SIG-M5 (cell line): ENCODE measurements at places on chromosomes 11 and 22.

DNA sequence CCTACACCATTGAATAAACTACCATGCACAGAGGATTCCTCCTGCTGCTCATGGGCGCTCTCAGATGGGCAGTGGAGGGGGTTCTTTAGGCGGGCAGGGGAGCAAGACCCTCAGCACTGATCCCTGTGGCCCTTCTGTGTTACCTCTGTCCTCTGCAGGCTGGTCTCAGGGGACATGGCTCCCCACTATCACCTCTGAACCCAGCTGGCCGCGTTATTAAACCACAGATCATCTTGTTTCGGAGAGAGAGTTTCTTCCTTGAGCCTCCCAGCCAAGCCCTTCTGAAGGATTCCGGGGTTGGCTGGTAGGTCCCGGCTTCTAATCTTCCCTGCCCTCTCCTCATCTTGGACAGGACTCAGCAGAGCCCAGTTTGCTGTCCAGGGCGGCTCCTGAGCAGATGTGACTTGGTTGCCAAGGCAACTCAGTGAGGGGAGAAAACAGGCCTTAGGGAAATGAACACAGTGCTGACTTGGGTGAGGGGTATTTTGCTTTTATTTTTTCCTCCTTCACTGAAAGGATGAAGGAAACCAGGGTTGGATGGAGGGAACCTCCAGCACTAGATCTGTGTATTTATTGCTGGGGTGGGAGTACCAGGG is 13.3 kb downstream of the APOL3 start:
- no peak for DNase-seq

- no peak for DNase-seq
These were observed 3.6 kb downstream of the TRABD start for GRCh38 chr22:50189184-50189848.

DNA sequence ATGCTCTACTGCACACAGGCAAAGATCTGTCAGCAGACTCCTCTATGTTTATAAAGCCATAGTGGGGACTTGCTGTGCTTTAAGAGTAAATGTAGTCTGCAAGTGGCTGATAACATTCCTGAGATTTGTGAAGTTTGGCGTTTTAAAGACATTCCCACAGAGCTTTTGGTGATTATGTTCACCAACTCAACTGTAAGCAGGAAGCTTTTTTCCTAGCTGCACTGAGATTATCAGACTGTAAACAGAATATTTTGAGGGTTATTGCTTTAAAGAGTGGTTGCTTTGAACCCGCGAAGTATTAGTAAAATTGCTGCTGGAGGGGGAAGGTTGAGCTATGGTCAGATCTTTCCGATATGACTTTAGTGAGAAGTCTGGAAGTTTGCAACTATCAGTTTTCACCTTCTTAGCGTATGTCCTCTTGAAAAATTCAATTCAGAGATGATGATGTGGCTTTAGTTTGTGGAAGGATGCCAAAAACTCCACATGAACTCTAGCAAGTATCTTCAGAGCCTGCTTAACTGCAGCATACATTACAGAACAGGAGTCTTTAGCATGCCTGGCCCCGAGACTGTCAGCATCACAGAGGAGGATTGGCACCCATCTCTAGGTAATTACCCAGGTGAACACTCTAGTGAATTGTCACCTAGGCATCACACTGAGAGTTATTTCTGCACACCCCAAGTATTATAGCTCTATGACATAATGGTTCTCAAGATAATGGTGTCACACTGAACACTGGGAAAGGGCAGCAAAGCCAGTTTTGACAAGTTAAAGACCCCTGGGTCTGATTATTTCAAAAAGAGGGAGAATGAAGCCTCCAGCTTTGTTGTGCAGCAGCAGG is 89.9 kb downstream of the MTNR1B start:
- DNase-seq, result no peak

- DNase-seq, result no peak
These were observed 71.0 kb downstream of the MYEOV start for GRCh38 chr11:69364921-69365320.

DNA sequence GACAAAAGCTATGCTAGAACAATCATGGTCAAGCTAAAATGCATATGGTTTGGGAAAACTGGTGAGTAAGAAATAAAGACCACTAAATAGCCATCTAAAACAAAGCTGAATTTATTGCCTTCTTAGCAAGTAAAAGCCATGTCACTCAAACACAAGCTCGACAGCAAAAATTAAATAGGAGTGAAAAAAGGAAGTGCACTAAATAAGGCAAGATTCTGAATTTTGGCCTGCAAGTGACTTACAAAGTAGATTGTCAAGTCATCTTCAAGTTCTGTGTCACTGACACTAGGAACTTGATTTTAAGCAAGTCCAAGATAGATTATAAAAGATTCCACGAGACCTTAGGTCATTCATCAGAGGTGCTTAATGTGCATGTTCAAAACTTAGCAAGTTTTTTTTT is 27.4 kb downstream of the TUG1 start:
- DNase-seq, result no peak

GRCh38 chr22:30040499-30041260 is 39.6 kb upstream of the HORMAD2 start:
- no peak for DNase-seq

- no peak for DNase-seq
These were observed 385.7 kb downstream of the SOX6 start for GRCh38 chr11:15970506-15971214.

DNA sequence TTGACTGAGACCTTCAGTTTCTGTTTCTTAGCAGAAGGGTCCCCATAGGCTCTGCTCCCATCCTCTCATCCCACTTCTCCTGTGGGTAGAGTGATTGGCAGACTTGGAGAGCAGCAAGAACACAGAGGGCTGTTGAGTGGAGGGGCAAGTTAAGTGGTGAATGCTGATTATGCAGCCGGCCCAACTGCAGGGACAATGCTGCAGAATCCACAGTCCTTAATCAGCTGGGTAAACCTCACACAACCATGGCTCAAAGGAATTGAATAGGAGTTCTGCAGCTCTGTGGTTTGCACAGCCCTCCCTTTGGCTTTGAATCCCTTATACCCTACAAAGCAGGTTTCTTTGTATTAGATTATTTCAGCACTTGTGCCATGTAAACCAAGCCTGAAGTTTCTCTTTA is 161.1 kb downstream of the NAV2 start:
- no peak for DNase-seq

- no peak for DNase-seq
These were observed 18.2 kb downstream of the C11orf91 start for GRCh38 chr11:33682446-33682845.

GRCh38 chr22:30806391-30806861 is 111.8 kb downstream of the OSBP2 start:
- DNase-seq, result no peak

- DNase-seq, result no peak
These were observed 169.6 kb downstream of the MAML2 start for GRCh38 chr11:96173422-96173821.

DNA sequence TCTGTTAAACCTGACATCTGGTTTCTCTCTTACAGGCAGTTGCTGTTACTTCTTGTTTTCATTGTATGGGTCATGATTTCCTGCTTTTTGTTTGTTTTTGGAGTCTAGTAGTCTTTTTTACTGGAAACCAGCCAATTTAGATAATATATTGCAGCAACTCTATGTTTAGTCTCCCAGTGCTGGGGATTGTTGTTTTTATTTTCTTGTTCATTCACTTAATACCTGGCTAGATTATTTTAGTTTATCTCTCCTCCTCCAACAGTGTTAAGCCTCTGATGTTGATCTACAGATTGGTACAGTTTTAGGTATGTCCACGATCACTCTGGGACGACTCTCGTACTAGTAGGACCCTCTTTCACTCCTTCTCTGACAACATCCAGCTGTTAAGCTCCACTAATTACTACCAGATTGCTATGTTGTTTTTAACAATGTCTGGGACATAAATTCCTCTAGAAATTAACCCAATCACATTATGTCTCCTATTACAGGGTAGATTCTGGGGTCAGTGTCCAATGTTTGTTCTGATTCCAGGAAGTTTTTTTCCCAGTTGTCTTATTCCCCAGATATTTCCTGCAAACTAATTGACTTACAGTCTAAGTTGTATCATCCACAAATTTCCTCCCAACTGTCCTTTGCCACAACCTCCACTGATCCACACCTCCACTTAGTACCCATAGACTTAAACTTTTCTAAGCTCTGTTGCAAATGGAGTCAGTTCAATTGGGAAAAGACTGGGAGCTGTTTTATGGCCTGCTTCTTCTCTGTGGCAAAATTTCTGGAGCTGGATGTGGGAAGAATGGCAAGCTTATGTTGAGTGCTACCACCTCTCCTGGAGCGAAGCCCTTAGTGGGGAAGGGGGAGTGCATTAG is 1280.6 kb upstream of the CNTN5 start:
- DNase-seq, result no peak

DNA sequence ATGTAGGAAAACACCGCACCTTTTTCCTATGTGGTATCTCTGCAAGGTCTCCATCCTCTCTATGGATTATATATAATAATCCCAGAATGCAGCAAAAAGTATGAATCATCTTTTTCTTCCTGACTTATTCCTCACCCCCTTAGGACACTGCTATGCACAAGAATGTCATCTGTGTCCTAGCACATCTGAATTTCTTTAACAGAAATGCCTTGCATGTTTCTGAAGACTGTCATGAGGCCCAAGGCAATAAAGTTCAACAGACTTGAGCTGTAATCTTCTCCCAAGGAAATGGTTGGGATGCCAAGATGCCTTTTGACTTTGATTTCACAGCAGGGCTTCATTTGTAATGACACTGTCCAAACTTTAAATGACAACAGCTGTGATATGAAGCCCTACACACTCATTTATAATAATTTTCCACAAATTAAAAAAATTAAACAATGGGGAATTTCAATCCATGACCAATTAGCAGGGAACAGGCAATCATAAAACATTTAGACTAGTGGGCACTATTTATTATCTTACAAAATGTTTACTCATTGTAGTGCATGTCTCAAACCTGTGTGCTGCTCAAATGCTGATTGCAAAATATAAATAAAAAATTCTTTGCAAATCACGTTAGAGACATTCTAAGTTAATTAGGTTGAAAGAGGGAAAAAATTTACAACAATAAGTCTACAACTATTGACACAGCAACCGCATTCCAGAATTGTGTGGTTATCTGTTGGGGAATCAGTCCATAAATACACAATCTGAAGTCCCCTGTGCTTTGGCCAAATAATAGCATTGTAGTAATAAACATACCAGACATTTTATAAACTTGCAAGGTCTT is 242.3 kb downstream of the SWAP70 start:
- DNase-seq, result no peak

DNA sequence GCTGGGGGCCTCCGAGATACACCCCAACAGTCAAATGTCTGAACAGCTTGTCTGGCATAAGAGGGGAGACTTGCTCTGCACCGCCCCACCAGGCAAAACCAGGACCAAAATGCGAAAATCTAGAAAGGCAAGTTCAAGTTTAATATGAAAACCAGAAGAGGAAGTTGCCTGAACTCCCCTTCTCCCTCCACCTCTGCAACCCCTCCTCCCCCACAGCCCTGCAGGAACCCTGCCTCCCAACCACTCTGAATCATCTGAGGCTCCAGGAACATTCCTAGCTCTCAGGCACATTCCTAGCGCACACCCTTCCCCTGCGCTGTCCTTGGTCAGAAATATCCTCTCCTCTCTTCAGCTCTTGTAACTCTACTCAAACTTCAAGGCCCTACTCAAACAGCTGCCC is 36.7 kb downstream of the ISX start:
- no peak for DNase-seq

GRCh38 chr11:9701799-9702198 is 37.9 kb downstream of the SWAP70 start:
- no peak for DNase-seq

DNA sequence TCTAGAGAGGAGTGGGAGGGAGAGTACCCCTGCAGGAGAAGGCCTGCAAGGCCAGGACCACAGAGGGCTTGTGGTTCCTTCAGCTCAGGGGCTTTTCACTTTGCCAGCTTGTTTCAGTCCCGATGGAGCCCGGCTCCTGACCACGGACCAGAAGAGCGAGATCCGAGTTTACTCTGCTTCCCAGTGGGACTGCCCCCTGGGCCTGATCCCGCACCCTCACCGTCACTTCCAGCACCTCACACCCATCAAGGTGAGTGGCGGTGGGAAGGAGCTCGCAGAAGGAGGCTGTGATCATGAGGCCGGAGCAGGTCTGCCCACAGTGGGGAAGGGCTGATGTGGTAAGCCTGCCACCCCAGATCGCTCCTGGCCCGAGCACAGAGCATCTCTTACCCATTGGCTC is 13.5 kb downstream of the ACP2 start:
- no peak for DNase-seq

- DNase-seq, result no peak
These were observed 82.5 kb downstream of the C22orf31 start for GRCh38 chr22:28978863-28979796.

DNA sequence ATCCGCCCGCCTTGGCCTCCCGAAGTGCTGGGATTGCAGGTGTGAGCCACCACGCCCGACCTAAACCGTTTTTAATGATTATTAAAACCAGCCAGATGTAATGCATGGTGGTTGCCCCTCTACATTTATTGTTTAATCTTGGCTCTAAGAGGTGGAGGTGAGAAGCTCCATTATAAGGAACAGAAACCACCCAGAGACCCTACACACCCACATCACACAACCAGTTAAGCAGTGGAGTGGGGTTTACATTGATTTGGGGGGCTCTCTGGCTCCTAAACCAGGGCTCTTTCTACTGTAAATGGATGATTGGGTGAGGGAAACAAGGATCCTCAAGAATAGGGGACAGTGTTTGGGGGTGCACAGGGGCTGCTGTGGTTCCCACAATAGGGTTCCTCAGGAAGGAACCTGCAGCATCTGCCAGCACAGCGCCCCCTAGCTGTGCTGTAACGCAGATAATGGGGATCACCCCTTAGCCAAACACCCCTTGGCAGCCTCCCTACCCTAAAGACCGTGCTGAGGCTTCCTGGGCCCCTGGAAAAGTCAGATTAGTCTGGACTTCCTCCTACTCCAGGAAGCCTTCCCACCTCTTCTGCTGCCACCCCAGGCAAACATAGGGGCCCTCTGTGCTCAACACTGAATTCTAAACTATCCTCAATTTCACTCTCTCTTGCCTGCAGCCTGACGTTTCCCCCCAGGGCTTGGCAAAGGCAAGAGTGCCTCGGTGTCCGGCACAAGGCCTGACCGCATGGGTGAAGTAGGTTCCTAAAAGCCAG is 2.4 kb downstream of the MPST start:
- no peak for DNase-seq

GRCh38 chr22:49811020-49811791 is 16.5 kb downstream of the BRD1 start:
- DNase-seq, result no peak

GRCh38 chr11:8661001-8661795 is 21.3 kb downstream of the TRIM66 start:
- DNase-seq, result no peak

DNA sequence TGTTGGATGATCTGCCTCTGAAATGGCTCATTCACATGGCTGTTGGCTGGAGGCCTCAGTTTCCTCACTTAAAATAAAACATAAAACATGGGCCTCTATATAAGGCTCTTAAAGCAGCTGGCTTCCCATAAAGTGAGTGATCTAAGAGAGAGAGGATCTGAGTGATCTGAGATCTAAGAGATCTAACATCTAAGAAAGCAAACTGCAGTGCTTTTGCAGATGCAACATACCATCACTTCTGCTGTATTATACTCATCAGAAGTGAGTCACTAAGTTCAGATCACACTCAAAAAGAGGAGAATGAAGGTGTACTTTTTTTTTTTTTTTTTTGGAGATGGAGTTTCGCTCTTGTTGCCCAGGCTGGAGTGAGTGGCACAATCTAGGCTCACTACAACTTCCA is 18.1 kb upstream of the HSPA8 start:
- no peak for DNase-seq

GRCh38 chr11:11213117-11213516 is 139.9 kb downstream of the CSNK2A3 start:
- no peak for DNase-seq

- DNase-seq, result no peak
These were observed 83.1 kb downstream of the SHANK2 start for GRCh38 chr11:71169313-71169712.

GRCh38 chr11:21385669-21386440 is 716.5 kb downstream of the NELL1 start:
- no peak for DNase-seq

GRCh38 chr22:29528144-29528543 is 25.4 kb downstream of the THOC5 start:
- no peak for DNase-seq
